Stimulated activated CD4-positive, alpha-beta T cell treated with anti-CD3 and anti-CD28 coated beads, Interleukin-4, amount 100 ng/mL, for 4 hours (primary cell): ENCODE measurements at places on chromosomes 2 and 18.

GRCh38 chr2:17557596-17557995 is 17.1 kb downstream of the VSNL1 start:
- no peak for DNase-seq

- no peak for DNase-seq
Measured at GRCh38 chr18:50560681-50561629, 1.1 kb downstream of the MAPK4 start.

DNA sequence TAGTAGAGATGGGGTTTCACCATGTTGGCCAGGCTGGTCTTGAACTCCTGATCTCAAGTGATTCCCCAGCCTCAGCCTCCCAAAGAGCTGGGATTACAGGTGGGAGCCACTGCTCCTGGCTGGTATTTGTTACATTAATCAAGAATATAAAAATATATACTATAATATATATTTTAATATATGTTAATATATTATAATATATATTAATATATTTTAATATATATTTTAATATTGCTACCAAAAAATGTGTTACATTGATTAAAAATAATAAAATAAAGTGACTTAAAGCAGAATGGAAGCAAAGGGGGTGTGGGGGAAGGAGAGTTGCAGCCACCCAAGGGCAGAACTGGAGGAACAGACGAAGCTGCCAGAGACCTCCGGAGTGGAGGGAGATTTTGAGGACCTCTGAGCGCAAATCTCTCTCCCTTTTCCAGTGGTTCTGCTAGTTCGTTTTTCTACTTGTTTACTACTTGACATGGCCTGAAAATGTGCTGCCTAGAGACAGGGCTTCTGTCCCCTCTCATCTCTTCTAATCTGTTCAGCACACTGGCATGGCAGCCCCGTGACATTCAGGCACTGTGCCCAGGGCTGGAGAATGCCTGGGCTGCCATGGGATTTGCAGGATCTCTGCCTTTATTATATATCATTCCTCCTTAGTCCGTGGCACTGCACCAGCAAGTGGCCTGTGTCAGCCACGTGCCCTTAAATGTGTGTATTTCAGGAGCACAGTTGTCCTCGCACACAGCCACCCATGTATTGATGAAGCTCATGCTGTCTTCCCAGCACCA is 47.9 kb upstream of the RAB12 start:
- no peak for DNase-seq

- no peak for DNase-seq
Measured at GRCh38 chr2:20052861-20053281, 1.4 kb upstream of the LAPTM4A start.

DNA sequence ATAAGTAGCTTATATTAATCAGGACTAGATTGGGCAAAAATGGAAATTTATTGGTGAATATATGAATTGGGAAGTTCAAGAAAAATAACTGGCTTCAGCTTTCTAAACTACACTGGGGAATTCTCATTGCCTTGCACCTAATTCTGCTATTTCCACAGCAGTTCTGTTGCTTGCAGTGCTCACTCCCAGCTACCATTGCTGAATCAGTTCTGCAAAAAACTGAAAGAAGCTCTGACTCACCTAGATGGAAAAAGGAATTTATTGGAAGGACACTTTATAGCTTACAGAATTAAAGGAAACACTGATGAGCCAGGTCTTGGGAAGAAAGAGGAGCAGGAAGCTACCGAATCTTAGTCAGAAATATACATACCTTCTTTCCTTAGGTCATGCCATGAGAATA is 60.3 kb upstream of the ACVR1 start:
- DNase-seq = no peak

DNA sequence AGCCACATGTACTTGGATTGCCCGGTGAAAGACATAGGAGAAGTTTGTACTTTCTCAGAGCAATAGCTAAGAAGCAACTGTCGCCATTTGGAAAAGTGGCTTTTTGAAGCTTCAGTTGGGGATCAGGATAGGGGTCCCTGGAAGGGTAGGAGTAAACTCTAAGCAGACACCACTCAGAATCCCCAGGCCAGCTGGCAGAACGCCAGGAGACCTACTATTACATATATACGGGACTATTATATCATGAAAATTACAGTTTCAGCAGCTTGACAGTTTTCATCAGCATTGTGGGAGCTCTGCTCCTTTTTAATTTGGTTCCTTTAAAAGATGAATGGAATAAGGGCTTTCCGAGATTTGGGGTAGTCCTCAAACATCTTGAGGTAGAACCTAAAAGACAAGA is 54.9 kb downstream of the SRD5A2 start:
- no peak for DNase-seq

DNA sequence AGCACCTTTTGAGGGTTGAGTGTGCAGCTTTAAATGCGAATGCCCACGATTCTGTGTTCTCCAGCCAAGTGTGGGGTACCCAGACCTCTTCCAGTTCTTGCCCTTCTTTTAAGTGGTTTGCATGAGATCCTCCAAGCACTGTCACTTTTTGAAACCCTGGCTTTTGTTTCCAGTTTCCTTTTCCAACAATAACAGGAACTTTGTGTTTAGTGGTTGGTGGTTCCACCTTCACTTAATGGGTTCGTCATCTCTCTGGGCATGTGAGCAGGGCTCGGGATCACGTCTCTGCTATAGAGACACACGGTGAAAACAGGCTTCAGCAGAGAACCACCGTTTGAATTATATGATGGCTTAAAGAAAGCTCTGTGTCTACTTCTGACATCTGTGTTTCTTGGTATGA is 197.6 kb downstream of the LDLRAD4 start:
- no peak for DNase-seq

GRCh38 chr2:228590681-228591080 is 409.2 kb upstream of the SPHKAP start:
- DNase-seq = no peak

GRCh38 chr2:232013701-232014353 is 52.3 kb downstream of the DIS3L2 start:
- no peak for DNase-seq

GRCh38 chr2:4866198-4866597 is 826.0 kb upstream of the SOX11 start:
- no peak for DNase-seq

- DNase-seq = no peak
Measured at GRCh38 chr2:128562471-128563347, 244.0 kb upstream of the HS6ST1 start.

DNA sequence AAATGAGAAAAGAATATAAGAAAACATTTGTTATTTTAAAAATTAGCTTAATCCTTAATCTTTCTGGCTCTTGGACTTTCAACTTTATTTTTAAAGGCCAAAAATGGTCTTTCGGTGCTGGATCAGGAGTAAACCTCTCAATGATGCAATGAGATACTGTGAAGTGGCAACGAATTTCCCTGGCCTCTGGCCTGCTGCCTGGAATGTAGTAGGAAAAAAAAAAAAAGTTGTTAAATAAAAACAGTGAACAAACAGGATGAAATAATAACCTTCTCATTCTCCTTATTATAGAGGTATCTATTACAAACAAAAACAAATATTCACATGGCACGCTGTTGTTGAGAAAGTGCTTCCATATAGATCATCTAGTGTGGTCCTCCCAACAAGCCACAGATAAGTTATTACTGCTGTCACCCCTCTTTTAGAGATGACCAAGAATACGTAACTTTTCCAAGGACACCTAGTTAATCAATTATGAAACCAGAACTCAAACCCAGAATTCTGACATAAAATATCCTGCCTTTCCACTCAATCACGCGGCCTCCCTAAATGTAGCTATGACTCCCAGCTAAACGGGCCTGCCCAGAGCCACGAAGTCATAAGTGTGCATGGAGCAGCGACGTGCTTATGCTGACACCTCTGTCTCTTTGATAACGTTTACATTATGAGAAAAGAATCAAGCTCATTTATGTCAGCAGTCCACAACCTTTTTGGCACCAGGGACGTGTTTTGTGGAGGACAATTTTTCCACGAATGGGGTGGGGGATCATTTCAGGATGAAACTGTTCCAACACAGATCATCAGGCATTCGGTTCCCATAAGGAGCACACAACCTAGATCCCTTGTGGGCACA is 170.9 kb downstream of the BCL2 start:
- DNase-seq = no peak

DNA sequence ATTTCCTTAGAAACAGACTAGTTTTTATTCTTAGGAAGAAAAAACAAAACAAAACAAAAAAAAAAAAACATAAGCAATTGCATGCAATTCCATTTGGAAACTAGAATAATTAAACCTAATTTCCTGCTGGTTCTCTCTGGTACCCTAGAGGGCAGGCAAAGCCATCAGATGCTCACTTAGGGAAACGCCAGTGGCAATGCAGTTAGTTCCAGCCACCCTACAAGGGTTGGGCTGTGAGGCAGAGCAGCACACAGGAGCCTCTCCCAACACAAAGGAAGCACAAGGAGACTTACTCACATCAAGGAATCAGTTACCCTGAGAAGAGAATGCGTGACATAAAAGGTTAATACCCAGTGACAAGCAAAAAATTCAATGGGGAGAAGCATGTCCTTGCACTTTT is 28.8 kb downstream of the CCDC93 start:
- no peak for DNase-seq

GRCh38 chr18:49677762-49678413 is 116.0 kb downstream of the LIPG start:
- no peak for DNase-seq

DNA sequence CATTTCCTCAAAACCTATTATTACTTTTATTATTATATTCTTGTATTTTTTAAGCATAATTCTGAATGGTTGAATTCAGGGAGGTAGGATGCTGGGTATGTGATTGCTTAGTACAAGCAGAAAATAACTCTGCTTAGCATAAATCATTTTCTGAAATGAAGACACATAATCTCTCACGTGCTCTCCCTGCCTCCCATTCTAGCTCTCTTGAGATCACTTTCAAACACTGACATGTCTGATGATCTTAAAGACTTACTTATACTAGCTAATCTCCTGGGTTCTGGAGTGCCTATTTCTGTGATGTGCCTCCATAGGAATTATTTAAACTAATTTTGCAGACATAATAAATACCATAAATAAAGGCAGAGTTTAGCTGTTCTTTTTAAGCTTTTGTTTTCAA is 1136.0 kb downstream of the SUCLG1 start:
- DNase-seq = no peak

DNA sequence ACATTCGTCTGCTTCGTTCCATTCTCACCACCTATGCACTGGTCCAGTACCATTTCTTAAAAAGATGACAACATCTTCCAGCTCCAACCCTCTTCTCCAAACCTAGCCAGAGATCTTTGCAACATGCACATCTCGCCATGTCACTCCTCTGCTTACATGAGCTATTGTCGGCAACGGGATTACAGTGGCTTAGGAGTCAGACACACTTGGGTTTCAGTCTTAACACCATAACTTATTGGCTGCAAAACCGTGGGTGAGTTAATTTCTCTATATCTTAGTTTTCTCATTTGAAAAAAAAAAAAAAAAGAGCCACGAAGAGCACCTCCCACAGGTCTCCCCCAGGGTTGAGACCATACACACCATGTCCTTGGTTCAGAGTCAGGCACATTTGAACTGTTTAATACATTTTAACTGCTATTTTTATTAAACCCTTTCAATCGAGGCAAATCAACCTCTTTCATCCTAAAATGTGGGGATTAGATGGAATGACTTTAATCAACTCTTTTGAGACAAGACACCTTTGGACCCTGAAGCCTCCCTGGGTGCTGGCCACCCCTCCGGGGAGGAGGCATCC is 889 bp downstream of the ANKRD29 start:
- no peak for DNase-seq

- DNase-seq = no peak
Measured at GRCh38 chr2:24083567-24084385, 858 bp downstream of the TP53I3 start.

DNA sequence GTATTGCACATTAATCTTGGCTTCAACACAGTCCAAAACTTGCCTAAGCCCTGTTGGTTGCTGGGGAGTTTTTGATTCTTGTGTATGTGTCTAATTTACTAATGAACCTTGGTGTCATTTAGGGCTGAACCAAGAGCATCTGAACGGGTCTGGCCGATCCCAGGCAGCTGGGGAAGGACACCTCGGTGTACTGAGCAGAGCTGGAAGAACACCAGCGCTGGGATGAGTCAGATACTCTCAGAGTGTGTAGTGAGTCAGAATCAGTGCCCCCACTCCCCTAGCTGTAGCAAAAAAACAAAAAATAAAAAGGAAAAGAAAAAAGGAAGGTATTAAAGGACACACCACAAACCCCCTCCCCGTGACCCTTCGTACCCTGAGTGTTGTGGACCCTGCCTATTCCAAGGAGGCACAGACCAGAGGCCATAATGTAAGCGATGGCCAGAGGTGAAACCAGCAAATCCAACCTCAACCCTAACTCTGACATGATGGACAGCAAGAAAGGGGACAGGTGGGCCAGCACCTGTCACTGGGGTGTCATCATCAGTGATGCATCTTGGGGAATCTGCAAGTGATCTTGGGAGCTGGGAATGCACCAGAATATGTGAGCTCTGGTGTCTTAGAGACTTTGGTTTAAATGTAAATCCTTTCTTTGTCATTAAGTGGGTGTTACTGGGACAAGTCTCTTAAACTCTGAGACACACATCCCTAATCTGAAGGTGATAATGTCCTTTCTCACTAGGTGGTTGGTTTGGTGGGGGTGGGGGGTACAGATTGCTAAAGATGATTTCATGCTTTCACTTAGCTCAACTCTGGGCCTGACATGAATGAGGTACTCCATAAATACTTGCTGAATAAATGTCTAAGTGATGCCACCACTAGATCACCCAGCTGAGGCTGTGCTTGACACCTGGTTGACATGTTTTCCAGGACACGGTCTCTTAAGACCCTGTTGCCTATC is 34.2 kb upstream of the NCOA1 start:
- no peak for DNase-seq

- no peak for DNase-seq
Measured at GRCh38 chr2:76318848-76319360, 608.2 kb upstream of the GCFC2 start.

DNA sequence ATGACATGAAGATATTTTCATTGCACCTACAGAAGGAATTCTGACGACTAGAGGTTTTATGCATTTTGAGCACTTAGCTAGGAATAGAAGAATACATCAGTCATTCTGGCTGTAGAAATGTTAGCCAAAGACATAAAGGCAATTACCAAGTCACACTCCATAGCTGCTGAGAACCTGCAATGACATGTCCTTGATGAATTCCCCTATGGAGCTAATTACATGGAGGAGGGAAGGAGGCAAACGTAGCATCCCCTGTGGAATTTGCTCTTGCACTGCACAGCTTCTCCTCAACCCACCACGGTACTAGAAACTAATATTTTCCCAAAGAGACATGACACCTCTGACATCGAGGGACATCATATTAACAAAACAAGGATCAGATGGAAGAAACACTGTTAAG is 174.0 kb upstream of the SESTD1 start:
- no peak for DNase-seq

DNA sequence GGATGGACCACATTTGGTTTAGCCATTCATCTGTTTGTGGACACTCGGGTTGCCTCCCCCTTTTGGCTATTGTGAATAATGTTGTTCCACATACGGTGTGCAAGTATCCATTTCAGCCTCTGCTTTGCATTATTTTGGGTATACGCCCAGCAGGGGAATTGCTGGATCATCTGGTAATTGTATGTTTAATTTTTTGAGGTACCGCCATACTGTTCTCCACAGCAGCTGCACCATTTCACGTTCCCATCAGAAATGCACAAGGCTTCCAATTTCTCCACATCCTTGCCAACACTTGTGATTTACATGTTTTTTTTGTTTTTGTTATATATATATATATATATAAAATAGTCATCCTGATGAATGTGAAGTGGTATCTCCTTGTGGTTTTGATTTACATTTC is 54.6 kb upstream of the TWIST2 start:
- no peak for DNase-seq

- DNase-seq = no peak
Measured at GRCh38 chr18:75003764-75004690, 204.9 kb downstream of the PTGR3 start.
